Smooth muscle cell of the umbilical artery (primary cell): ENCODE measurements at places on chromosomes 6 and 20. TPM values are rescaled to one million over a fixed set of nuclear protein-coding genes. Genes with fewer than 3 reads are reported as not detected.

Gene SIRPA
- total RNA-seq = 12.9 and 16.9 TPM in 2 replicates

Gene HLA-DQB2
- not detected in 2 replicates for total RNA-seq

Gene SYCP2L
- total RNA-seq = 0.05 and 0.59 TPM in 2 replicates

Gene HSPA1L
- 1.2 and 2.1 TPM in 2 replicates for total RNA-seq

Gene SIM1
- total RNA-seq = not detected in 2 replicates

Gene C6orf118
- total RNA-seq = not detected in 2 replicates

Gene KHDC1L
- total RNA-seq = not detected in 2 replicates

Gene COL19A1
- 0.59 and 1.0 TPM in 2 replicates for total RNA-seq

Gene SLC35D3
- total RNA-seq = not detected in 2 replicates

Gene MAS1
- under 0.01 TPM in 1 of 2 replicates, not detected in the other for total RNA-seq

Gene SLCO4A1
- total RNA-seq = under 0.01 and 1.5 TPM in 2 replicates

Gene TRIM31
- total RNA-seq = not detected in 2 replicates

Gene CRISP3
- not detected in 2 replicates for total RNA-seq

Gene OR2B6
- total RNA-seq = not detected in 2 replicates

Gene IFNGR1
- total RNA-seq = 42.9 and 73.6 TPM in 2 replicates

Gene GPSM3
- total RNA-seq = 0.59 and 1.2 TPM in 2 replicates

Gene TCP11
- total RNA-seq = 0.46 TPM in 1 of 2 replicates, not detected in the other

Gene LGSN
- total RNA-seq = under 0.01 TPM in 1 of 2 replicates, not detected in the other

Gene BCLAF1
- 86.4 and 140 TPM in 2 replicates for total RNA-seq

Gene NKAPL
- 0.89 and 1.9 TPM in 2 replicates for total RNA-seq

Gene RFX6
- total RNA-seq = not detected in 2 replicates
